ENCODE measurements at places on chromosomes 5 and 9.
A peak's percentile ranks its signal among the peaks of the same experiment; 100 is the strongest.

GRCh38 chr5:55584398-55585205 lies 49.8 kb upstream of the PLPP1 start:
- no peak for DNase-seq

DNA sequence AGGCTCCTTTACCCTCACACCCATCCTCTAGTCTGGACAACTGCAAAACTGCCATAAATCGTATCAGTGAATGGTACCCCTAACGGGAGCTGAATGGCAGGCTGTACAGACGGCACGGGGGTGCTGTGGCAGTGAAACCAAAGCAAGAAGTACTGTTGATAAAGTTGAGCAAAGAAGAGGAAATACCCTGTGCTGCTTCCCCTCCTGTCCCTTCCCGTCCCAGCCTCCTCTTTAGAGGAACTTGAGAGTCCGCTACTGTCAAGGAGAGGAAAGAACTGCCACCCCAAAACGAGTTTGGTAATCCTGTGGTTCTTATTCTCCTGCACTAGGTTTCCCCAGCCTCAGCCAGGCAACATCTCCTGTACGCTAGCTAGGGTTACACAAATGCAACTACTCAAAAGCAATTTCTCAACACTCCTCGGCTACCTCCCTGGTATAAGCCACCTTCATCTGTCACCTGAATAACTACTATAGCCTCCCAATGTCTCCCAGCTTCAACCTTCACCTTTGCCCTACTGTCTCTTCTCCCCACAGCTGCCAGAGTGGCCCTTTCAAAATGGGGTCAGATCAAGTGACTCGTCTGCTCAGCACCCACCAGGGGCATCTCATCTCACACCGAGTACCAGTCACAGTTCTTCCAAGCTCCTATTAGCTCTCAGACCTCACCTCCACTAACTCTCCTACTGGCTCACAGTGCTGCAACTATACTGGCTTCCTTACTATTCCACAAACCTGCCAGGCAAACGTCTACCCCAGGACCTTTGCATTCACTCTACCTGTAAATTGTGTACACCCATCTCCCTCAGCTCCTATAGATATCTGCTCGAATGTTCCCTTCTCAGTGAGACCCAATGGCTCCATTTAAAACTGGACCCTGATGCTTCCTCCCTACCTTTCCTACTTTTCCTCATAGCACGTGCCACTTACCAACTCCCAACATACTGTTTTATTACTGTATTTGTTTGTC lies 4.1 kb downstream of the GLRX start:
- no peak for DNase-seq

GRCh38 chr9:120931231-120932085 lies 4.9 kb upstream of the TRAF1 start:
- DNase-seq = no peak

DNA sequence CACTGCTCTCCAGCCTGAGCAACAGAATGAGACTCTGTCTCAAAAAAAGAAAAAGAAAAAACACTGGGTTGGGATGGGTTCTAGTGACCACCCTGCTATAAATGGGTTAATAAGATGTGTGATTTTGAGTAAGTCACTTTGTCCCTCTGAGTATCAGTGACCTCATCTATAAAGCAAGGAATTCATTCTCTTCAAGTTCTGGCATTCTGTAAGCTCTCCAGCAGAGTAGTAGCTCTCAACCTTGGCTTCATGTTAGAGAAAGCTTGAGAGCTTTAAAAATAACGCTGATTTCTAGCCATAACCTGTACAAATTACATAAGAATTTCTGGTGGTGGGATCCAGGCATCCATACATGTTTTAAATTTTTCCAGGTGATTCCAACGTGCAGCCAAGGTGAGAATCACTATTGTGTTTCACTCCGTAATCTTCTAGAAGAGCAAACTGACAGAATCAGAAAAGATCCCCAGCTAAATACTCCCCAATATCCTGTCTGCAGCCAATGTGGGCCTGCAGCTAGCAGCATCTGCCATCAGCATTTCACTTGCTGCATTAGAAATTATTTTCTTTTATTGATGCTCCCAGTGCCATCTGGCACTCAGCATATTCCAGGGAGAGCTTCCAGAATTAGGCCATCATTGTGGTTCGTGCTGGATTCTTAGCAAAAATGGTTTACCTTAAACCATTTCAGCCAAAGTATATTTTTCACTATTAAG lies 109.4 kb downstream of the FEM1C start:
- no peak for DNase-seq

- no peak for DNase-seq
Observed at GRCh38 chr5:14915291-14915952, 43.8 kb upstream of the ANKH start.

GRCh38 chr5:76040806-76041205 lies 42.4 kb upstream of the SV2C start:
- no peak for DNase-seq

DNA sequence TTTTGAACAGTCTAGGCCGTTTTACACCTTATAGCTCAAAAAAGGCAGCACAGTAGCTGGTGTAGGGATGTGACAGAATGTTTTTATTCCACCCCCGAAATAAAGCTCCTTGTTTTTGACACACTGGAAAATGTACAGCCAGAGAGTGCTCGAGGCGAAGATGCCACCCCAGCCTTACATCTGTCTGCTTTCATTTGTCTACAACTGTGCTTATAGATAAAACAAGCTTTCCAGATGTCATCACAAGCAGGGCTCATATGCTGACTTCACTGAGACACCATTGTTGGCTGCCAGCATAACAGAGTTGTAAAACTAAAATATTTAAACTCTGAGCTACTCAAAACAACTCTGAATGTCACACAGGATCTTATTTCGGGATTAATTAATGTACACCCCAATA lies 386.3 kb downstream of the BNC2 start:
- DNase-seq = no peak

DNA sequence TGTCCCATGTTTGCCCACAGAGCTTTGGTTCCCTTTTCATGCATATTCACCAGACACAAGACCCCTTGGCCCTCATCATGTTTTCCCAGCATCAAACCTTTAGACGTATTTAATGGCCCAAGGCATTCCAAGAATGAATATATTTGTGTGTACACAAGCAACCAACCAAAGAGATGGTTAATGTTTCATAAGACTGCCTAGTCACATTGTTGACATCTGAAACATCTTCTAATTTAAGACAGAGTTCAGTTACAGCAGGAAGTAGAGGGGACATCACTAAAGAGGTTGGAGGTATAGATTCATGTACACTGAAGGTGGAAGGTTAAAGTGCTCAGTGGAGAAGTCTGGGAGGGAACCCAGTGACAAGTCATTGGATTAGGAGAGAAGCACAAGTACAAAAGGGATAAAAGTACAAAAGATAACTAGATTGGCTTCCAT lies 49.1 kb downstream of the SUSD1 start:
- no peak for DNase-seq

- no peak for DNase-seq
Observed at GRCh38 chr5:122150215-122150614, 20.9 kb downstream of the ZNF474 start.

DNA sequence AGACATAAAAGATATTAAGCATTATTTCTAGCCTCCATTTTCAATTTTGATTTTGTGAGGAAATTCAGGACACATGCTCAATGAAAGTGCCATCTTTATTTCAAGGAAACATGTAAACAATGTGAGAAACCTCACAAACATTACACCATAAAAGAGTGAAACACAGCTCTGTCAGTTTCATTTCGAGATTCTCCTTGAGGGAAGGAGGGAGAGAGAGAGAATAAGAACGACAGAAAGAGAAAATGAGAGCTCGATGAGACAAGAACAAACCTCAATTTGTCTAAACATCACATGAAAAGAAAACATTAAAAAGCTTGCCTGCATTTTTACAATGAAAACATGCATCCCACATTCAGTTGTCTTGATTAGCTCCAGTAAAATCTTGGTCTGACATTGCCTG lies 553.5 kb upstream of the MEF2C start:
- DNase-seq = no peak

DNA sequence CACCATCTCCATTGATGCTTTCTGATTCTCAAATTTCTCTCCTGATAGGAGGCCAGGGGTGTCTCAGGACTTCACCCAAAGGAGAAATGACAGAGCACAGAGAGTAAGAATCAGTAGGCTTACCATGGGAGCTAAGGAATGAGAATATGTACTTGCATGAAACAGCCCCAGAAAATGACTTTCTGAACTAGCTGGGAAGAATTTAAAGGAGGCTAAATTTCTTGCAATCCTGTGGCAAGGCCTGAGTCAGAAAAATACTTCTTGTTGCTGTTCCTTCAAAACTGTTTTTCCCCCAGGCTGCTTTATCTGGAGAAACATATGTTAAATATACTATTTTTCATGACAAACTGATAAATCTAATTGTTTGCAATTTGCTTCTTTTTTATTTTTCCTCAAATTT lies 53.4 kb upstream of the FBXL7 start:
- no peak for DNase-seq

DNA sequence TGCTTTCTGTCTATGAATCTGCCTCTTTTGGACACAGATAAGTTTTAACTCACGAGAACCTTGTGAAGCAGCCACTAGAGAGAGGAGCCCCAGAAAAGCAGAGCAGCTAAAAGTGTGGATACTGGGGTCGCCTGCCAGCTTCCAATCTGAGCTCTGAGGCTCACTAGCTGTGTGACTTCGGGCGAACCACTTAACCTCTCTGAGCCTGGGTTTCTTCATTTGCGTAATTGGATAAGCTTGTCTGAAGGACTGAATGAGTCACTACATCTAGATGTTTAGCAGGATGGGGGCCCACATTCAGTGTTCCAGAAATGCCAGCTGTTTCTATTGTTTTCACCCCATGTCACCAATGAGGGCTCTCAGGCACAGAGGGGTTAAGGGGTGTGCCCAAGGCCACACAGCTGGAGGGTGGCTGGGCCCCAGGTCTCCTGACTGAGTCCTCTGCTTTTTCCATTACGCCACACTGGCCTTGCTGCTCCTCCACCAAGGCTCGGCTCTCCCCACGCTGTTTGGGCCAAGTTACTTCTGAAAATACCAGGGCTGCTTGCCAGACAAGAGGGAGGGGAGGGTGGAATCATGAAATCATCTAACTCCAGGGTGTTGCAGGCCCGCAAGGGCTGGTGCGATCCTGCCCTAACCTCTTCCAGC lies 36.2 kb downstream of the SH3PXD2B start:
- no peak for DNase-seq

GRCh38 chr5:128534726-128535125 lies 3.3 kb downstream of the FBN2 start:
- DNase-seq = no peak

GRCh38 chr9:122005597-122005996 lies 87.5 kb downstream of the TTLL11 start:
- DNase-seq = peak; percentile 4

DNA sequence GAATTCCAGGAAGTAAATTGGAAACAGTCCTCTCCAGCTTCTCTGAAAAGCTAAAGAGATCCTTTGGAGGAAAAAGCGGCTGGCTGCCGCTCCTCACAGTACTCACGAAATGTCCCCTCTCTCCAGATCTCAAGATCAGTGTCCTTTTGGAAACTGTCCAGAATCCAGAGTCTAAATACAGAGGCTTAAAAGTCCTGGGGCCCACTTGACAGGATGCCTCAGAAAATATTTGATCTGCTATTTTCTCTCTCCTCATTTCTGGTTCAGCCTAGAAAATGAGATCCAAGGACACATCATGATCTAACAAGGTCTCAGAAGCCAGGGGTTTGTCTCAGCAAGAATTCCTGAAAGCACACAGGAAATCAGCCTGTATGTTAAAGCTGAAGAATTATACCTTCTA lies 7.2 kb downstream of the C1QTNF2 start:
- no peak for DNase-seq

GRCh38 chr5:72151646-72152045 lies 44.4 kb downstream of the MAP1B start:
- DNase-seq = no peak

GRCh38 chr5:127993476-127993875 lies 90.1 kb upstream of the SLC12A2 start:
- DNase-seq = no peak

- no peak for DNase-seq
Observed at GRCh38 chr5:179403426-179404147, 58.3 kb upstream of the ADAMTS2 start.

- DNase-seq = no peak
Observed at GRCh38 chr5:41960481-41960880, 35.4 kb downstream of the FBXO4 start.

DNA sequence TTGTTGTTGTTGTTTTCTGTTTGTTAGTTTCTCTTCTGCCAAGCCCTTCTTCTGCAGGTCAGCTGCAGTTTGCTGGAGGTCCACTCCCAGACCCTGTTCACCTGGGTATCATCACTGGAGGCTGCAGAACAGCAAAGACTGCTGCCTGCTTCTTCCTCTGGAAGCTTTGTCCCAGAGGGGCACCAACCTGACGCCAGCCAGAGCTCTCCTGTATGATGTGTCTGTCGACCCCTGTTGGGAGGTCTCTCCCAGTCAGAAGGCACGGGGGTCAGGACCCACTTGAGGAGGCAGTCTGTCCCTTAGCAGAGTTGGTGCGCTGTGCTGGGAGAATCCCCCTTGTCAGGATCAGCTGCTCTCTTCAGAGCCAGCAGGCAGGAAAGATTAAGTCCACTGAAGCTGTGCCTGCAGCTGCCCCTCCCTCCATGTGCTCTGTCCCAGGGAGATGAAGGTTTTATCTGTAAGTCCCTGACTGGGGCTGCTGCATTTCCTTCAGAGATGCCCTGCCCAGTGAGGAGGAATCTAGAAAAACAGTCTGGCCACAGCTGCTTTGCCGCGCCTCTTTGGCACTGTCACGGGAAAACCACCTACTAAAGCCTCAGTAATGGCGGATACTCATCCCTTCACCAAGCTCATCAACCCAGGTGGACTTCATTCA lies 299.2 kb downstream of the EDIL3 start:
- DNase-seq = no peak

DNA sequence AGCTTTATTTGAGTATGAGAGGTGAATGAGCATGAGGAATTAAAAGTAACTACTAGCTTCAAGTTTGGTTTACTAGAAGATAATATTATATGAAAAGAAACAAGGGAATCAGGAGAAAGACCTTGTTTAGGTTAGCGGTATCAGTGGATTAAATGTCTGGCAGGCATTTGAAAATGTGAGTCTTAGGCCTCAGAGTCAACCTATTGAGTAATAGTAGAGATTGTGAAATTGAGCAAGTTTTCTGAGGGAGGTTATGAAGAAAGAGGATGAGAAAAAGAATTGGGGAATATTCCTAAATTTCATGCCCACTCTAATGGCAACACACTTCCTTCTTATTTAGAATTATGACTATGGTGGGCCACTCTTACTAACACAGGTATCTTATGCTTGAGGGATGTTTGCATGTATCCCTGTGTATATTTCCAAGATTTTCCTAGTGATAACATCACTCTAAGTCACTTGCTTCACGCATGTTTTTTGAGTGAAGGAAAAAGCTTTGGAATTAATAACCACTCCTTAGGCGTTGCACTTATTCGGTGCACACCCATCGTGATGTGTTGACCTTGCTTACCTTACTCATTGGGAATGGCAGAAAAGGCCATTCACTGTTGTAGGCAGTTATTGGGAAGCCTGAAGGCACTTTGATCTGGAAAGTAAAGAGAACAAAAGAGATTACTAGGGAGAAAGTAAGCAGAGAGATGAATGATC lies 8.2 kb upstream of the ELL2 start:
- no peak for DNase-seq

- no peak for DNase-seq
Observed at GRCh38 chr5:31731710-31732301, 92.9 kb downstream of the PDZD2 start.
